ENCODE measurements at places on chromosomes 5 and 9.

- no peak for DNase-seq
Measured at GRCh38 chr5:133933169-133933509, 35.3 kb downstream of the C5orf15 start.

DNA sequence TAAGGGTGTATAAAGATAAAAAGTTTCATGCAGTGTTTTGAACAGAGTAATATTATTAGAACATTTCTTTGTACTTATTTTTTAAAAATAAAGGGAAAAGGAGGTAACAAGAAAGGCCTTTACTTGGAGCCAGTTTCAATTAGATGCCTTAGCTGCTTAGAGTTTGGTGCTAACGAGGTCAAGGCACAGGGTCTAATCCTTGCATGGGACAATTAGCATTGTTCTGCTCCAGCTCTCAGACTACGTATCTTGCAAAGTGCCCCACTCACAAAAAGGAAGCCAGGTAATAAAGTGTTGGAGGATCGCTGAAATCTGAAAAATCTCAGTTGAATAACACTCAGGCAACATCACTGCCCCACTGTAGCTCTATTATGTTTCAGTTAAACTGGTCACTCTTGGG is 2011.3 kb downstream of the EFNA5 start:
- no peak for DNase-seq

DNA sequence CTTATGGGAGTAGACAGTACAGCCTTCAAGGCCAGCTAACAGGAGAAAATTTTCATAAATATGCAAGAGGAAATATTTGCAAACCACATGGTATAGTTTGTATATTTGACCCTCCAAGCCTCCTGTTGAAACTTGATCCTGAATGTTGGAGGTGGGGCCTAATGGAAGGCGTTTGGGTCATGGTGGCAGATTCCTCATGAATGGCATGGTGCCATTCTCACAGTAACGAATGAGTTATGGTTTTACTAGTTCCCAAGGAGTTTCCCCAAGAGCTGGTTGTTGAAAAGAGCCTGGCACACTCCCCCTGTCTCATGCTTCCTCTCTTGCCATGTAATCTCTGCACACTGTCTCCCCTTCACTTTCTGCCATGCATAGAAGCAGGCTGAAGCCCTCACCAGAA is 3.3 kb upstream of the PAIP1 start:
- DNase-seq, result no peak

DNA sequence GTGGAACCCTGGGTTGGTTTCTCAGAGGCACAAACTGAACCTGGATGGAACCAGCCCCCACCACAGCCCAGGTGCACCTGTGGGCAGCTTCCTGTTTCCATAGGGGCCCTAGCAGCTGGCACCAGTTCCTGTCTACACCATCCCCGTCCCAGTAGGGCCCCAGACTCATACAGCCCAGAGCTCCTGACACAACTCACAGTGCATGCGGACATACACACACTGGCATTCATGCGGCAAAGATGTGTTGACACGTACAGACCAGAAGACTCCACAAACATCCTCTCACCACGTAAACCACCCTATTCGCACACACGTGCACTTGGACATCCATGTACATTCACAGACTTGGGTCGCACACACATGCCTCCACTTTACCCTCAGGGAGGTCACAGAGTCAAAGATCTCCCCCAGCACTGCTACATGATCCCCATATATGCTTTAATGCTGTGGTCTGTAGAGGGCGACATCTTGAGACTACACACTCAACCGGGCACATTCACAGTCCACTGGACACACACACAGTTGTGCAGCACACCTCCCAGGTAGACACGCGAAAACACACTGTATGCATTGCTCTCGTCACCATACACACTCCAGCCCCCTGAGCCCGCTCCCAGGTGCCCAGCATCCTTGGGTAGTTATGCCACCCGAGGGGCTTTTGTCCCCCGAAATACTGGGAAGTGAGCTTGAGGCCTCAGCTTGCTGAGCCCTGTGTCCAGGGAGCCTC is 22.4 kb downstream of the CXXC5 start:
- DNase-seq, result no peak

DNA sequence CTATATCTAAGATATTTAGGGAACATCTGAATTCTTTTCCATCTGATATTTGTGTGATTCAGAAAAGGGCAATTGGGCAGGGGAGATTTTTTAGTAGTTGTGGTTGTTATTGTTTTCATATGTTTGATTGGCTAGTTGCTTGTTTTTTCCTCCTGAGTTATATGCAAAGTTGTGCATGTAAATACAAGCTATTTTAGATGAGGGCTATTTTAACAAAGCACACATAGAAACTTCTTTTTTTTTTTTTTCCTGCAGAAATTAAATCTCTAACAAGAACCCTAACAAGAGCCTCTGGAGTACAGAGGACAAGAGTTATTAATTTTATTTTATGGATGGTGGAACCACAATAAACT is 559.1 kb downstream of the CETN3 start:
- no peak for DNase-seq

- no peak for DNase-seq
Measured at GRCh38 chr9:75071530-75072122, 16.3 kb downstream of the NMRK1 start.

All from right renal pelvis (tissue), 4 donors.